ENCODE measurements at places on chromosomes 2 and 18. TPM values are rescaled to one million over a fixed set of nuclear protein-coding genes. Genes with fewer than 3 reads are reported as not detected.

The ALKAL2 gene
- total RNA-seq, result not detected

- H3K4me1 ChIP-seq, result peaks cover 15% of the 10 kb centered on the region
- no peak overlapping the region for H3K4me3 ChIP-seq
- no peak for DNase-seq
- H3K27me3 ChIP-seq, result no peaks in the 10 kb centered on the region
Observed at GRCh38 chr2:72024451-72025175, 123.0 kb downstream of the CYP26B1 start.

- no peaks in the 10 kb centered on the region for H3K36me3 ChIP-seq
- DNase-seq, result no peak
- peaks cover 14% of the 10 kb centered on the region for H3K4me1 ChIP-seq
- H3K27me3 ChIP-seq, result no peaks in the 10 kb centered on the region
- H3K27ac ChIP-seq, result no peak overlapping the region
- H3K4me3 ChIP-seq, result no peak overlapping the region
Observed at GRCh38 chr2:237927135-237927534, 39.7 kb upstream of the UBE2F start.

- no peak overlapping the region for H3K27ac ChIP-seq
- no peak for DNase-seq
- H3K36me3 ChIP-seq, result no peaks in the 10 kb centered on the region
Observed at GRCh38 chr2:88668862-88669261, 22.6 kb upstream of the RPIA start.

- no peaks in the 10 kb centered on the region for H3K36me3 ChIP-seq
- H3K27ac ChIP-seq, result no peak overlapping the region
- H3K27me3 ChIP-seq, result no peaks in the 10 kb centered on the region
- no peak for DNase-seq
- no peak overlapping the region for H3K4me3 ChIP-seq
Observed at GRCh38 chr18:24170360-24170759, 31.5 kb downstream of the CABYR start.
